Central memory CD4-positive, alpha-beta T cell (primary cell): ENCODE measurements at places on chromosomes 3 and 15.

DNA sequence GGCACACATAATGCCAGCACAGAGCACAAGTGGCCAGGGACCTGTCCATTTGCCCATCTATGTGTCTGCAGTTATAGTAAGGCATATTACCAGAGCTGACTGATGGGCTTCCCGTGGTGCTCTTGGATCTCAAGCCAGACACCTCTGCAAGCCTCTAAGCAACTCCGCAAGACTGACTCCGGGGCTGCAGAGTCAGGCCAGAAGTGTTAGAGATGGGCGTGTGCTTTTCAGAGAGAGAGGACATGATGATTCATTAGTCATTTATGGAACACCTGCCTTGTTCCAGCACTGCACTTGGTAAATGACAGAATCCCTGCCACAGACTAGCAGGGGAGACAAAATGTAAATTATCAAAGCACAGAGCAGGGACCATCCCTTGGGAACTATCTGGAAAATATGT, 559.0 kb downstream of the PDCD6IP start:
- DNase-seq = no peak

DNA sequence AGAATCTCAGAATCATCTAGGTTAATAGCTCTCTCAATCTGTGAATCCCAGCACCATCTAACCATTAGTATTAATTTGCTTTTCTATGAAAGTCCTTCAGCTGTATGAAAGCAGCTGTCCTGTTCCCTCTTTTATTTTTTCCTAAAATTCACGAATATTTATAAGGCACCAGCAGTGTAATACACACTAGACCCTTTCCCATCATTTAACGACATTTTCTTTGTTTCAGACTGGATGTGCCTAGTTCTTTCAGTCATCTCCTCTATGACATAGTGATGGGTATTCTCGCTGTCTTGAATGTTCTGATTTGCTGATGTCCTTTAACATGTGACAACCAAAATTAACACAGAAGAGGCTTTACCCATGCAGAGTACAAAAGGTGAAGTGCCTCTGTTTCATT, 48.9 kb upstream of the ATP10A start:
- no peak for DNase-seq

GRCh38 chr15:41936649-41937567, 35.4 kb downstream of the EHD4 start:
- DNase-seq = peak; percentile 83

- DNase-seq = no peak
These were observed 78.8 kb downstream of the IL5RA start for GRCh38 chr3:3031326-3031725.

- DNase-seq = no peak
These were observed 267.0 kb downstream of the PTPRG start for GRCh38 chr3:61828184-61828874.

GRCh38 chr3:69941439-69942176, 57.9 kb upstream of the SAMMSON start:
- no peak for DNase-seq

- no peak for DNase-seq
These were observed 13.0 kb downstream of the ST3GAL6 start for GRCh38 chr3:98776140-98776493.

- DNase-seq = no peak
These were observed at the start of gene CLDN18 for GRCh38 chr3:138009476-138010272. CLDN18 (plus strand) TSS chr3:138010165; CDS start chr3:138010226, 61 bp downstream.

DNA sequence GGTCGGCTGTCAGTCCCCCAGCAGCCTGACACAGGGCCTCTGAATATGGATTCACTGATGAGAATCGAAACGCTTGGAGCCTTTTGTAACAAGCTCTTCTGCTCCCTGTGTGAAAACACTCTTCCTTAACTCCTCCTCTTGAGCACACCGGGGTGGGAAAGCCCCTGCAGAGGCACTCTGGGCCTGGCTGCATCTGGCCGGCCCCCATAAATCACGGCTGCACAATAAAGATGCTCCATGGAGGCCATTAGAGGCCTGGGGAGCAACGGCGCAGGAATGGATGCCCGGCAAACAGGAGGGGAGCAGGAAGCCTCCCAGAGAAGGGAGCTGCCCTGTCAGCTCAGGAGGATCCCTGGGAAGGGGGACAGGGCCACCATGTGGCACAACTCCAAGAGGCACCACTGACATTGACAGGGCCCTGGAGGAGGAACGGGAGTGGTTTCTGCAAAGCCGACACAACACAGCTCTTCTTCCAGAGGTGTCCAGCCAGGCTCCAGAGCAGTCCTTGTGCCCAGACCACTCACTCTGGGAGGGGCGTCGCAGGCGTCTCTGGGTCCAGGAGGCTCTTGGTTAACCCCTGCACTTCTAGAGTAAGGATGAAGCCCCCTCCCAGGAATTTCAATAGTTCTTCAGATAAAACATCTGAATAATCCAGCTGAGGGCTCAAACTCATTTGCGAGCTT, 509.3 kb upstream of the PPP2R3A start:
- no peak for DNase-seq

DNA sequence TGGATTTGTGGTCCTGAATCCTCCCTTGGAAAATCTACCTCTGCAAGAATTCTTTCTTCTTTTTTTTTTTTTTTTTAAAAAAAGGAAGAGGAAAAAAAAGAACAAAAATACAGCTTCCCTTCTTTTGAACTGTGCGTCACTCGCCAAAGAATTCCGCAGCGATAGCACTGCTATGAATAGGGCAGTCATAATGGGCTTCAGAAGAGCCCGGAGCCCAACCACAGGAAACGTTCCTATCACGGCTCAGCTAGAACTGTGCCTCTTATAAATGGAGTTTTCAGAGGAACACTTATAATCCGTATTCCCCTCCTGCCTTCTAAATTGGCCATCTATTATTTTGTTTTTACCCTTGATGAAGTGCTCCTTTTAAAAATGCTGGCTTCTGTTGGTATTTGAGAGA, 227.7 kb downstream of the ADAMTS17 start:
- DNase-seq = no peak

- no peak for DNase-seq
These were observed 47.7 kb downstream of the ZBTB20 start for GRCh38 chr3:115099134-115099985.
